ENCODE measurements at places on chromosomes 3 and 15.
A peak's percentile ranks its signal among the peaks of the same experiment; 100 is the strongest.

- DNase-seq, result no peak
Measured at GRCh38 chr3:20546636-20547035, 360.6 kb upstream of the SGO1 start.

GRCh38 chr3:143314251-143315093 is 194.9 kb downstream of the CHST2 start:
- no peak for DNase-seq

DNA sequence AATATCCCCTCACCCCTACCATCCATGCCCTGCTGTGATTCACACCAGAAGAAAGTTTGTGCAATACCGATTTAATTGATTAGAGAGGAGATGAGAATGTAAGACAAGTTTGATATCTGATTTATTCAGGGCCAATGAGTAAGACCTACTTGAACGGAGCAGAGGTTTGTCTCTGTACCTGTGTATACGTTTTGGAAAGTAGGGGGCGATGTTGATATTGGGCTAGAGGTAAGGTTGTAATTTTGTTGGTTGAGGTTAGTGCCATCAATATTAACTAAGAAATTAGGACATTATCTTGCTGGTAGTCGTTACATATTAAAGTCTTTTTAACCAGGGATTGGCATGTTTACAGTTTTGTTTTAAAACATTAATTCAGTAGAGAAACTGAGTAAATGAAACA is 20.5 kb downstream of the EAF2 start:
- DNase-seq, result peak; percentile 10

DNA sequence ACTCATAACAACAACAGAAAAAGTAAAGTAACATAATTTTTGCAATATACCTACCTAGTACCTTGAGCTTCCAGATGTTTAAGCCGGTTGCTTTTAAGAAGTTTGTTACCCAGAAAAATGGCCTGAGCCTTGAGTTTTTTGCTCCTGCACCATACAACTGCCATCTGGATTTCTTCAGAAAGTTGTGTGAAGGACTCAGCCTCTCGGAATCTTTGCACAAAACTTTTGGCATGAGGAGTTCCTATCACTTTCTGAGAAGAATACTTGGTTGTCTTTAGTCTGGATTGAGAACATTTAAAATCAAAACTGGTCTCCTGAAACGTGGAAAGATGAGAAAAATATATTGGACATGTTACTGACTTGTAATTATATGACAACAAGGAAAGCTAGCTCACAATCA is 17.3 kb downstream of the GTPBP8 start:
- no peak for DNase-seq

DNA sequence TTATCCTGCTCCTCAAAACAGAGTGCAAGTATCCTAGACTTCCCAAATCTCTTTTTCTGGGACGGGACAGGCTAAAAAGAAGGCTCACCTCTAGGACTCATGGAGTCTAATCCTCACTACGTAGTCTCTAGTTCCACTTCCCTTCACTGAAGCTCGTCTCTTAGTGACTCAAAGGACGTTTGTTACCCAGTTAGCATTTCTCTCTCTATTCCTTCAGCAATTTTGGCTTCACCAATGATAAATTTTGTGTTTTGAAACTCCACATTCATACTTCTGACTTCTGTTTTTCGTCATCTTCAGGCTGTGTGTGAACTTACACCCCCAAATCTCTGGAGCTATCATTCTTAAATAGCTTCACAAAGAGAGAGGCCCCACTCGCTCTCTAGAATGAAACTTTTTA is 627.1 kb downstream of the NAALADL2 start:
- no peak for DNase-seq

DNA sequence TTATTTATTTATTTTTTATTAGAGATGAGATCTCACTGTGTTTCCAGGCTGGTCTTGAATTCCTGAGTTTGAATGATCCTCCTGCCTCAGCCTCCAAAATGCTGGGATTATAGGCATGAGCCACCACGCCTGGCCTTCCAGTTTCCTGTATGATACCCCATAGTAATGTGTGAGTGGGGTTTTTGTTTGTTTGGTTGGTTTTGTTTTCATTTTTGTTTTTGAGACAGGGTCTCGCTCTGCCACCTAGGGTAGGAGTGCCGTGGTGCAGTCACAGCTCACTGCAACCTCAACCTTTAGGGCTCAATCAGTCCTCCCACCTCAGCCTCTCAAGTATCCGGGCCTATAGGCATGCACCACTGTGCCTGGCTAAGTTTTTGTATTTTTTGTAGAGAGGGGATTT is 30.9 kb downstream of the GOLM2 start:
- DNase-seq, result no peak

GRCh38 chr3:14248849-14249523 is 70.4 kb downstream of the LSM3 start:
- DNase-seq, result peak; percentile 91

- no peak for DNase-seq
Measured at GRCh38 chr15:92197746-92198145, 195.9 kb upstream of the ST8SIA2 start.

DNA sequence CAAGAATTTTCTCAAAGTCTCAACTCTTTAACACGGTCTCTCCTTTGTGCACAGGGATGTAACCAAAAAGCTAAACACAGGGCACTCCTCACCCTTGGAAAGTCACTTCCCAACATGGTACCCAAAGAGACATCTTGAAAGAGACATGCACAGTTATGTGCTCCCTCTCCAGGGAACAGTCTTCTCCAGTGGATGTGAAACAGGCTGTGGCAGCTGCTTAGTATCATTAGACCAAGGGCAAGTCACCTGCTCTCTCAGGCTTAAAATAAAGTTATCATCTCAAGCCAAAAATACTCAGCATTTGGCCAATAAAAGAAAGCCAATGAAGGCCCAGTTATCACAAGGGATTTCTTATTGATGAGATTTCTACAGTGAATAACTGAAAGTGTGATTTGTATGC is 128.3 kb downstream of the WDR76 start:
- DNase-seq, result no peak

- DNase-seq, result no peak
Measured at GRCh38 chr15:71049706-71050422, 65.4 kb upstream of the THSD4 start.

DNA sequence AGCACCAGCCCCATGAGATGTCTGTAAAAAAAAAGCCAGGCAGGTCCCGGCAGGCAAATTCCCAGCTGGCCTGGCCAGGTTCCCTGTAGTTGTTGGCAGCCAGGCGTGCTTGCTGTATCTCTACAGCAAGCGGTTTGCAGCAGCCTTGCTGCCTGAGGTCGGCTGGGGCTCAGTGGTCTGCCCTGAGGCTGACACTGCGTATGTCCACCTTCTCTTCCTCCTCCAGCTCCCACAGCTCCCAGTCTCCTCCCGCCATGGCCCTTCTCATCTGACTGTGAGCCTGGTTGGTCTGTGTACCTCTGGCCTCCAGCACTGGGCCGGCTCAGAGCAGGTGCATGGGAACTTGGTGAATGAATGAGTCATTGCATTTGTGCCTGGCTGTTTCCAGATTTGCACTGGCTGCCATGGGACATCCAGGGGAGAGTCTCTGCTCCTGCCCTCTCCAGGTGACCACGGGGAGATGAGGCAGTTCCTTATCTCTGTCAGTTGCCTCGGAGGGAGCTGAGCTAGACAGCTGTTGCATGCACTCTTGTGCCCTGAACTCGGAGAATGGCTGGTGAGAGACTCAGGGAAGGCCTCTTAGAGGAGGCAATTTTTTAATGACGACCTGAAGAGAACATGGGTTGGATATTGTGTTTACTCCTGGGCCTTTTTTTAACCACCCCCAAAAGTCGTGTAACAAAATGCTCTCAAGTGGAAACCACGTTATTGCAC is 43.0 kb downstream of the SPSB4 start:
- DNase-seq, result peak; percentile 30

DNA sequence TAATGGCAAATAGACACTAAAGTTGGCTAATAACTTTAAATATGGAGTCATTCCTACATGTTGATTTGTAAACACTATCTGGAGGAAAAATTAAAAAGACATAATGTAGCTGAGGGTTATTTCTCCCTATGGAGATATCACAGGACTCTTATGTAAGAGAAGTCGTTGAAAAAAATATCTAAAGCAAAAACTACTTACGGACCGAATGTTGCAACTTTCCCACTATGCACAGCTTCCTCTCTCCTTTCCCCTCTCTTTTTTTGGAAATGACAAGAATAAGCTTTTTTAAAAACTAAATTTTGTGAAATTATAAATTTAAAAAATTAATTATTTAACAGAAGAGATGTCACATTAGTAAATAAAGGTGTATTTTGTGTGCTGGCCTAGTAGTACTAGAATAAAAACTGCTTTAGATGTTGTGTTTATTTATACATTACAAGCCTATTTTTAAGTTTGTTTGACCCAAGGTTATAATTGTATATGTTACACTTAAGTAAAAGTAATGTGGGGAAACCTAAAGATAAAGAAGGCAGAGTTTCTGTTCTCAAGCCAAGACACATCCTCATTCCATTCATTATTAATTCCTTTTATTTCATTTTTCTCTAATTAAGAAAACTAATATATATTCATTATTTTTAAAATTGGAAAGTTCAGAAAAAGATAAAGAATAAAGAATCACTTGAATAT is 20.7 kb upstream of the PPARG start:
- no peak for DNase-seq

GRCh38 chr15:78006567-78007205 is 70.8 kb downstream of the TBC1D2B start:
- no peak for DNase-seq

- no peak for DNase-seq
Measured at GRCh38 chr3:113286524-113286923, 75.2 kb downstream of the BOC start.

GRCh38 chr15:74441248-74441941 is 7.6 kb upstream of the SEMA7A start:
- no peak for DNase-seq

DNA sequence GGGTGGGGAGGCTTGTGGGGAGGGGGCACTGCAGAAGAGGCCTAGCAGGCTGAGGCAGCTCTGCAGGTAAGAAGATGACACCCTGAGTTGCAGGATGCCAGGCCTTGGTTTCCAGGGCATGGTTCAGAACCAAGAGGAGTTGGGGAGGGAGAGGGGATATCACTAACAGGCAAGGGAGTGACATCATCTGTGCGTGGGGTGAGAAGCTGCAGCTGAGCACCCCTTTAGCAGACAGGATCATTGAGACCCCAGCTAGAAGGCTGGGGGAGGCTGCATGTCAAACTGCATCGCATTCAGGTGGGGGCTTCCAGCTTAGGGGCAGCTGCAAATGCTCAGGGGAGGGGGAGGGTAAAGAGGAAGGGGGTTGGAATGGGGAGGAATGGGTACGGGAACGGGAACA is 23.0 kb downstream of the CACNA2D2 start:
- no peak for DNase-seq

- no peak for DNase-seq
Measured at GRCh38 chr3:167198949-167199600, 181.0 kb downstream of the ZBBX start.

GRCh38 chr15:83721981-83722380 is 68.1 kb downstream of the ADAMTSL3 start:
- no peak for DNase-seq

DNA sequence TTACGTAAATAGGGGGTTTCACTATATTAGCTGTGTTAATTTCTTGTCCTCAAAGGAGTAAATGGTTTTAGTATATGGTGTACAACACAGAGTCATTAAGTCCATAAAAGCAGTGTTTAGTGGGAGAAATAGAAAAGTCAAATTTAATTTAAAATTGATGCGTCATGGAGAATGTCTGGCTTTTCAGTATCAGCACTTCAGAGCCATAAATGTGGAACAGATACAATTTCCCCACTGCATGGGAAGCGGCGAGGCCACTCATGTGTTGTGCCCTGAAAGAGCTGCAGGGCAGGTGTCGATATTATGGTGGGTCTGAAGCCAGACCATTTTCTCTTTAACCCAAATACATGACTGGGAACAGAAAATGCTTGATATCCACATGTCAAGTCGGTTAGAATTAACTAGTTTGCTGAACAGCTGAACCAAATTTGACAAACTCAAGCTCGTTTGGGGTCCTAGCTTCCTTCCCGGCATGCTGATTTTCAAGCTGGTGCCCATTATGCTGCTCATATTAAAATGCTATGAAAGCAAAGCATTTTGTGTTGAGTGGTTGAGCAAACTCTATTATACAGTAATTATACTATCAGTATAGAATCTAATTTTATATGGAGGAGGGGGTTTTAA is 364.6 kb upstream of the TBL1XR1 start:
- DNase-seq, result no peak

DNA sequence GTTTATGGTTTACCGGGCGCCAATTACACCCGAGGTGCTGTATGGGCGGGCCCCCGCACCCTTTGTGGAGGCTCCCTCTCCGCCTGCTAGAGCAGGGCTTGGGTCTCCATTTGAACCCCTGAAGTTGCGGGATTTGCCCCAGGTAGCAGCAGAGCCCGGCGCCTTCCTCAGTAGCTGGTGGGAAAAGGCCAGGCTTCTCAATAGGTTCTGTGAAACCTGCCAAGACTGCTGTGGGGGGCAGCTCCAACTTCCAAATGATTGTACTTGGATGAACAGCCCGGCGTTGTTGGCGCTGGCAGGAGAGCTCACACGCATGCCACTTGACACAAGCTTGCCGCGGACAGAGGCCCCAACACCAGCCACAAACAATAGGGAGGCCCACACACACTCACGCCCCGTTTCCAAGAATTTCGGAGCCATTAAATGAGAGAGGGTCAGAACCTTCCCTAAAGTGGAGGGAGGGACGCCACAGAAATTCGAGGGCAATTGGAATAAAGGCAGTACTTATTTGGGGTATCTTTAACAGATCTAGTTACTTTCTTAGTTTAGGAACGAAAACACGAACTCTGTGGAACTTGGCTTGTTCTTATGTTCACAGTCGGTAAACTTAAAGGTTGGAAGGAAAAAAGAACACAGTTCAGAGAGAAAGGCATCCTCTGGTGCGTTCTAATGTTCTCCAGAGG is 1.4 kb downstream of the EPHB3 start:
- peak; percentile 81 for DNase-seq

GRCh38 chr3:109098079-109098644 is 19.8 kb downstream of the MORC1 start:
- peak; percentile 45 for DNase-seq

DNA sequence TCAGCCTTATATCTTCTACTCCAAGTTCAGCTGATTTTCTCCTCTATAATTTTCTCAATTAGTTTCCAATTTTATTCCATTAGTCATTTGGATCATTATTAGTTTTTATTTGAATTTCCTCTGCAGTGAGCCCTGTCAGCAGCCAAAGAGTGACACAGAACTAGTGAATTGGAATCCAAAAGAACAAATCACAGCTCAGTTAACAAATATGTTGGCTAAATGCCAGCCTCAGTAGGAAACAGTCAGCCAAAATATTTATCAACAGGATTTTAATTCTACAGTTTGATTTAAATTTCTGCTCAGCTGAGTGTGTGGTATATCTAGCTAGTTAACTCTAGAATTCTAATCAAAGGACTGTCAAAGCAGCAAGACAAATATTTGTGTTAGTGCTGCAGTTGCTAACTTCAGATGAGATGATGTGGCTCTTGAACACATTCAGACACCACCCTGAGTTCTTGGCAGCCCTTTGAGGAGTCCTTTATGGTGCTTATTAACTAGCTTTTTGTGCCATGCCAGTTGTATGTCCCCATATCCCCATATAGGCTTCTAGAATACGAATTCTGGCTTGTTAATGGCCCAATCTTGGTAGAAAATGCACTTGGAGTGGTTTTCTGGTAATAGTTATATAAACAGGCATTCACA is 194.5 kb downstream of the CPNE4 start:
- DNase-seq, result no peak

GRCh38 chr3:94967196-94967595 is 904.3 kb downstream of the NSUN3 start:
- DNase-seq, result no peak

- DNase-seq, result no peak
Measured at GRCh38 chr15:59250249-59250648, 43.6 kb downstream of the LDHAL6B start.
